ENCODE measurements at places on chromosomes 1 and 21.

GRCh38 chr1:1264868-1265272 lies 8.8 kb downstream of the UBE2J2 start:
- no peak for DNase-seq

- DNase-seq = peak; percentile 54
These were observed 3.0 kb downstream of the AURKAIP1 start for GRCh38 chr1:1371746-1372711.

DNA sequence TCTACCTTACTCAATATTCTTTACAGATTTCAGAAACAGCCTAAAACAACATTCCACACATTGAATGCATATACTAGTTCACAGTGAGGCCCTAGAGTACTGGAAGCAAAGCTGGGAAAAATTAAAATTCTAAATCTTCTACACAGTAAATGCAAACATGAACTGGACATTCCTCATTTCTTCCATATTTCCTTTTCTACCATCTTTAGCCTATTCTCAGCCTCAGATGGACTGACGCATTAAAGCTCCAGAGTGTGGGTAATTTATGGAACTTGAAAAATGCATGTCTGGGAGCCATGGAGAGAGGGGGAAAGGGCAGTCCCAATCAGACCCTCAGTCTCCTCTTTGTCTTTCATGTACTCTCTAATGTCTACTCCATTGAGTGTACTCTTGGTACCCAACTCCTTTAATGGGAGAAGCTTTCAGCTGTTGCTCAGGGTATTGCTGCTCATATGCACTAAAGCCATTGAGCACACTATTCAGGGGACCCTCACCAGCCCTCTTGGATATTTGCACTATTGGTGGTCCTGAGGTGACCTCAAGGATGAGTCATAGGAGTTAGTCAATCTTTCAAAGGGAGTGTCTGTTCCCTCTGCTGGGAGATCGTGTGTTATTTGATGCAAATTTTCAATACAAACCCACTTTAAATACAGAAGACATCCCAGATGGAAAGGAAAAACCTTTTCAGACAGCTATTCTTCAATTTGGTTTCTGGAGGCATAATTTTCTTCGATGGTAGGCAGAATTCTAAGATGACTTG lies 83.3 kb upstream of the KCNJ15 start:
- no peak for DNase-seq

GRCh38 chr1:43766086-43766784 lies 58.9 kb downstream of the ST3GAL3 start:
- DNase-seq = no peak

DNA sequence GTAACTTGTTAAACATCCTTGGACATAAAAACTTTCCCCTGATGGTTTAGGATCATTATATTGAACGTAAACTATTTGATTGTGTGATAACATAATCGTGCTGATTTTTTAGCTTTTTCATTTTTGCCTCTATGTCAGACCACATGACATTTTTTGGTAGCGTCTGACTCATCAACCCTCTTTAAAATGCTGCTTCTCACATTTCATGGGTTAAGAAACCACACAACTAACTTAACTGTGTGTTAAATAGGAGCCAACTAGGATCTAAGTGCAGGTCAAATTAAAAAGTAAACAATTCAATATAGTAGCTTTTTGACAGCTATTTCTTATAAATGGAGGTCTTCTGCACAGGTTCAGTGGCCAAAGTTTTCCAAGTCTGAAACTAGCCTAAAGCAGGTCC lies 9.8 kb downstream of the BTG3 start:
- no peak for DNase-seq

DNA sequence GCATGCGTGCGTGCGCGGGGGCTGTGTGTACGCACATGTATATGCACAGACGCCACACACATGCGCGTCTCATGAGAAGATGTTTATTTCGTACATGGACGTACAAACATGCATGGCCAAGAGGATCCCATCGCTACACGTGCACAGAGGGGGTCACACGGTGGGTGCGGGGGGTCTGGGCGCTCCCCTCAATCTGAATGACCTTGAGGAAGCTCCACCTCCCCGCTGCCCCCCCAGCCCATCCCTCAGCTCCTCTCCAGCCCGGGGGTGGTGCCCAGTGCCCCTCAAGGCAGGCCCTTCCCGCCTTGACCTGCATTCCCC lies 1.5 kb downstream of the TMEM240 start:
- DNase-seq = no peak

DNA sequence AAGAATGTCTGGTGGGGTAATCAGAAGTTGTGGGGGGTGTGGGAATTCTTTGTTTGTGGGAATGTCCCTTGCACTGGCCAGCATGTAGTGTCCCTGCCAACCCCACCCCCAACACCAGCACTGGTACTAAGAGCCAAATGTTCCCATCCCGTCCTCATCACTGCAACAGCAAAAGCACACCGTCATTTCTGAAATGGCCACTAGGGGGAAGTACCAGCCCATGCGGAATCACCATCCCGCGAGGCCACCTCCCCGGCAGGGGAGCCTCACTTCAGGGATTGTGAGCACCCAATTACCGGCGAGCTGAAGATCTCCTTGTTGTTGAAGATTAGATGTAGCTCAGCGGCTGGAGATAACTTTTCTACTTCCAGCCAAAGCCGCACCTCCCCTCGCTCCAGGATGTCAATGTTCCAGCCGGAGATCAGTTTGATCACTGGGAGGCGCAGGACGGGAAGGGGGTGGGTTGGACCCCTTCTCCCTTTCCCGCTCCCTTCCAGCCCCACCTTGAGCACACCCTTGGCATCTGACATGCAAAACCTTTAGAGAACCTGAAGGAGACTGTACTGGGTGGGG lies 41.0 kb downstream of the MYOM3 start:
- peak; percentile 76 for DNase-seq

DNA sequence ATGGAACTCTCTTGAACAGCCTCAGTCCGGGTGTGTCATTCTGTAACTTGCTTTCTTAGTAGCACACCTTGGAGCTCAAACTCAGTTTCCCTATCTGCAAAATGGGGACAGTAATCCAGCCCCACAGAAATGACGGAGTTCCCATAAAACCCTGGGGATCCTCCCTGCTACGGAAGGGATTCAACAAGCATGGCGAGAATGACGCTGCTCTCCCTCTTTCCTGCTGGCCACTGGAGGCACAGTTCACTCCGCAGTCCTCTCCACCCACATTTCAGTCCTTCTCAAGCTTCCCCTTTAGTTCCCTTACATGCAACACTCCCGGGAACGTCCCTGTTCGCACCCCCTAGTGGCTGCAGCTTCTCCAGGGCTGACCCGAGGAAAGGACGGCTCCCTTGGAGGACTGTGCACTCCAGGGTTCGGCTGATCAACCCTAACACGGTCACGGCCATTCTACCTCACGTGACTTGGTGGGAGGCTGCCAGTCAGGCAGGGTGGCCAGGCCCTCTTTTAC lies 20.6 kb downstream of the RUNX3 start:
- no peak for DNase-seq

DNA sequence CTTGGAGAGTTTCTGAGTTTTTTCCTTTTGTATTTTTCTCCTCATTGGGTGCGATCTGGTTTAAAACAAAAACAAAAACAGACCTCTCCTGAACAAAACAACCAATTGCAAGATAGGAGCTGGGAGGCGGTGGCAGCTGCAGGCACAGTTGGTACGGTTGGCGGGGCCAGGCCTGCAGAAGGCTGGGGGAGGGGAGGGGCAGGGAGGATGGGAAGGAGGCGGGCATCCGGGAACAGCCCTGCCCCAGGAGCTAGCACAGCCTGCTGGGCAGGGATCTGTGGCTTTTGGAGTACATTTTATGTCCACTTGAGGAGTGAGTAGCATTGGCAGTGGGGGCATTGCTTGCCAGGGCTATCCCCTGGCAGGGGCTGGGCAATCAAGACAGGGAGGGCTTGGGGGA lies 5.2 kb downstream of the CAPN9 start:
- peak; percentile 86 for DNase-seq

DNA sequence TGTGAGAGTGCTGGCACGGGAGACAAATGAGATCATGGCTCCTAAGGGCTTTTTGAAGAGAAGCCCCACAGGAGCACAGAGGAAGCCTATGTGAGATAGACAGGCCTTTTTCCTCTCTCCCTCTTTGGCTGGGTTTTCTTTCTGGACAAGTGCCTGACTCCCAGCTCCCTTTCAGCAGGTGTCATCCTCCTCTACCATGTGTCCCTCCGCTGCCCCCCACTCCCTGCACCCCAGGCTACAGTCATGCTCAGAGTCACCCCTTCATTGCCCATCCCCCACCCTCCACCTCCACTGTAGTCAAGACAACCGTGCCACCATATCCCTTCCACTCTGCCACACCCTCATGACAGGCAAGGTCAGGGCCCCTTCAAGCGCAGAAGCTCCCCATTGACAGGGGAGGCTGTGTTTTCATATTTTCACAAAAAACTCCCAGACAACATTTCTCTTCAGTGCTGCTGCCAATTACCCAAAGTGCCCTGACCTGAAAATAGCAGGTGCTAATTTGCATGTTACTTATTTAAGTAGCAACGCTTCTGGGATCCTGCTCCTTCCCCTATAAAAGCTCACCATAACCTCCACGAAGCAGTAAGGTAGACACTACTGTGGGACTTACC lies 92.1 kb upstream of the IPO9 start:
- DNase-seq = no peak

DNA sequence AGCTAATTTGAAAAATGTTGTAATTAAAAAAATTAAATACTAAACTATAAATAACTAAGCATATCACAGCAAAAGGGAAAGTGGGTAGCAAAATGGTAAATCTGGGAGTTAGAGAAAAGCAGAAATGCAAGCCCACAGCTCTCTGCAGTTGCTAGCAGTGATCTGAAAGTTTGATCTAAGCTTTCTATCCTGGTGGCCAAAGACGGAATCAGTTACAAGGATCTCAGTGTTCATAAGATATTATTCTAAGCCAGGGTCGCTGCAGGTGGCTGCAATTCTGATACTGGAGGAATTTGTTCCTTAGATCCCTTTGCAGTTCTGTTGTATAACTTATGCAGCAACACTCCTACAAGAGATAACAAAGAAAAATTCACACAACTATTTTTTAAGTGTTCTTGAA lies 363.7 kb downstream of the SETD4 start:
- no peak for DNase-seq

DNA sequence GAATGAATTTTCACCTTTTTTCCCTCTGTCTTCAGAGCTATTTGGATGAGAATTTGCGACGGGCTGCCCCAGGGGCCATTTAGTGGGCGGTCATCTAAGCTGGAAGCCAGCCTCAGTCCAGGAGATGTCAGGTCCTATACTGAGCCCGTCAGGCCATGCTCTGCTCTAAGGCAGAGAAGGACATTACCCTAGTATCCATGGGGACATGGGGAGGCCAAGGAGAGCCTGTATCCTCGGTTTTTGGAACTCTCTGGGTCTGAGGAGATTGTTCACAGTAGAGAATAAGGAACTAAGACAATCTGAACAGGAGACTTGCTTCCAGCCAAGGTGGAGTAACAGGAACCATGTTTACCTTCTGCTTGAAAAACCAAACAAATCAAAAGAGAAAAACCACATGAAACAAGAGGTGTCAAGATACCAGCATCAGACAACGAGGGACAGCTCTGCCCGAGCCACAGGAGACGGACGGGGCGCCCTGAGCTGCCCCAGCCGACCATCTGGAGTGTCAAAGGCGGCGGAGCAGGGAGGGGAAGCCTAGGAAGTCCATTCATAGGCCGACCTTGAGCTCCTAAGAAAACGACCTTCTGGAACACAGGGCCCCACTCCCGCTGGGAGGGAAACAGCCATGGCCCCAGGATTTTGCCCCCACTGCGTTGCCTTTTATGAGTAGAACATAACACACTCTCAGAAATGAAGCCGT lies 20.0 kb upstream of the ADARB1 start:
- DNase-seq = no peak

GRCh38 chr21:45431781-45432572 lies 27.0 kb downstream of the COL18A1 start:
- no peak for DNase-seq

DNA sequence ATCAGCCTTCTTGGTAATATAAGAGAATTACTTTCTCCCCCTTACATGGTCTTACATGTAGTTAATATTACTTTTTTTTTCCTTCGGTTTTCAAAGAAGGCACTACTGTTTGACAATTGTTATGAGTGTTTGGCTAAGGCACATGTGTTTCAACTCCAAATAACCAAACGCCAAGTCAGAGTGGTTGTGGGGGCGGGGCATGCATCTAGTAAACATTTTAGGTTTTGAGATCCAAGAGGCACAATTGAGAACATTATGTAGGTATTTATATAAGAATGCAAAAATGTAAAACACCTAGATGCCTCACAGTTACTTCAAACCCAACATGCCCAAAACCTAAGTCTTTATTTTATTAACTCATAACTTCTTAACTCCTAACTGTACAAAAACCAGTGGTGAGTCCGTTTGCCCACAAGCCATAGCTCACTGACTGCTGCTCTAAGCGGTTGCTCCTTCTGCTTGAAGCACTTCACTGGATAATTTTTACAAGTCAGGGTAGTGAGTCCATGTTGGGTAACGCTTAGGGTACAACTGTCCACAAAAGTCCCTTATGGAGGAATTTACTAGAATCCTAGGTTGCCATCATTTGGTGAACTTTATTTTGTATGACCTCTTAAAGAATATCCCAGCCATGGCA lies 189.9 kb downstream of the HUNK start:
- no peak for DNase-seq

GRCh38 chr1:212528501-212528900 lies 80.1 kb upstream of the ATF3 start:
- no peak for DNase-seq

- no peak for DNase-seq
These were observed 4.4 kb upstream of the FMO2 start for GRCh38 chr1:171180670-171181069.

- no peak for DNase-seq
These were observed 146.3 kb downstream of the NRIP1 start for GRCh38 chr21:14918527-14918926.

- DNase-seq = no peak
These were observed 471.2 kb upstream of the RUNX1 start for GRCh38 chr21:35520302-35520701.

DNA sequence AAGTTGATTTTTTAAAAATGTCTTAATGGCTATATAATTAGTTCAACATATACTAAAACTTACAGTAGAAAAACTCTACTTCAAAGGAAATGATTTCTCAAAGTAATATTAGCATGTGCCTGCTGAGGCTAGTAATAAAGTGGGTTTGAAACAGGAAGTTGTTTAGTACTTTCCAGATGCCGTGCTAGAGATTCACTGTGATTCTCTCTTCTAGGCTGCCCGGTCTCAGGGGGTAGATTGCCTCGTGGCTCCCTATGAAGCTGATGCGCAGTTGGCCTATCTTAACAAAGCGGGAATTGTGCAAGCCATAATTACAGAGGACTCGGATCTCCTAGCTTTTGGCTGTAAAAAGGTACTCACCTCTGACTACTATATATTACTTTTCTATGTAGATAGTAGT lies 9.1 kb downstream of the EXO1 start:
- DNase-seq = no peak

- DNase-seq = no peak
These were observed 54.2 kb downstream of the MIGA1 start for GRCh38 chr1:77833521-77834100.

All from COR-L47 (cell line).